ENCODE measurements at places on chromosomes 16 and 17.

DNA sequence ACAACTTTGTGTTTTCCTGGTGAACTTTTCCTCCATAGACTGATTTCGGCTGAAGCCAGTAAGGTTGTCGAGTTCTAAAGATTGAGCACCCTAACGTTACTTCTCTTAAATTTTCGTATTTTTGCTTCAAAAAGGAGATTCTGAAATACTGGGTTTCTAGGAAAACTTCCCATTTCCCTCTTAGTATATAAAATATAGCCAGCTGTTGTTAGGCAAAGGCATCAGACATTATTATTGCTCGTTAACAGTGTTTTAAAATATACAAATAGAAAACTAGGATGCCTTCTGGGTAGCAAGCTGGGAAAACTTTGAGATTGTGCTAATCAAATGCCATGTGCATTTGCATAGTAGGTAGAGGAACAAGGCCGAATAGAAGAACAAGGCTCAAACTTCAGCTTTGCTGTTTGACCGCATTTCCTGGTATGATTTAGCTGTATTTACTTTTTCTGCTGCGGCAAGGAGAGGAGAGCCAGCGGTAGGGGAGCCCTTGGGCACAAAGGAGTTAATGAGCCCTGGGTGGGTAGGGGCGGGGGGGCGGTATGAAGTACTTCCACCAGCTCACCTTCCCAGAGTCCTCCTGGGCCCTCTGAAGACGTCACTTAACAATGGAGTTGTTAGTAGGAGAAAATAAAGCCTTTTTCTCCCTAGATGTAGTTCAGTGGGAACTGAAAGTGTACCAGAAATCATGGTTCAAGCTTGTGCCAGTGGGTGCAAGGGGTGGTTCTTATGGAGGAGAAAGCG lies 151.9 kb downstream of the MSI2 start:
- DNase-seq = no peak

DNA sequence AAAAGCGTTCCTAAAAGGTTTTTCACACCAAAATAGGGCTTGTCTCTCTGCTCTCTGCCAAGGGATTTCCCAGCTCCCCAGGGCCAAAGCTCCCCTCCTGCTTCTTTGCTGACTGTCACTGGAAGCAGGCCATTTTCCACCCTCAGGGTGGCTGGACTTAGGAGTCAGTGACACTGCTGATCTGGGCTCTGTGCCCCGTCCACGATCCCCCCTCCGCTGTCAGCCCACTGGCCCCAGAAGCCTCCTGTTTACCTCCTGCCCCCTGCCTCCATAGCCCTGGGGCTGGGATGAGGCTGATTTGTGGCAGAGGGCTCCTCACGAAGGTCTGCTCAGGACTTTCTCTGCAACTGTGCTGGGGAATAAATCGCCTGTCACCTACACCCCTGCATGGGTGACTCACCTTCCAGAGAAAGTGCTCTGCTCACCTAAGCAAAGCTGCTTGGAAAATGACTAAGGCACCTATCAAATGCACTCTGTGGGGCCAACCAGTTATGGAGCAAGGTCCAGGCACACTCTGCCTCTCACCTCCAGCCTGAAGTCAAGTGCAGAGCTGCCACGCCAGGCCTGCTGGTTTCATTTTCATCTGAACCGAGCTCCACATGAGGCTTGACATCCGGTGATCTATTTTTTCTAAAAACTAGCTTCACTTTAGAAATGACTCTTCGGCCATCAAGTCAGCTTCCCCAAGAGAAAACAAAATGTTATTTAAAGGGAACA lies 4.9 kb downstream of the MAP3K14 start:
- no peak for DNase-seq

DNA sequence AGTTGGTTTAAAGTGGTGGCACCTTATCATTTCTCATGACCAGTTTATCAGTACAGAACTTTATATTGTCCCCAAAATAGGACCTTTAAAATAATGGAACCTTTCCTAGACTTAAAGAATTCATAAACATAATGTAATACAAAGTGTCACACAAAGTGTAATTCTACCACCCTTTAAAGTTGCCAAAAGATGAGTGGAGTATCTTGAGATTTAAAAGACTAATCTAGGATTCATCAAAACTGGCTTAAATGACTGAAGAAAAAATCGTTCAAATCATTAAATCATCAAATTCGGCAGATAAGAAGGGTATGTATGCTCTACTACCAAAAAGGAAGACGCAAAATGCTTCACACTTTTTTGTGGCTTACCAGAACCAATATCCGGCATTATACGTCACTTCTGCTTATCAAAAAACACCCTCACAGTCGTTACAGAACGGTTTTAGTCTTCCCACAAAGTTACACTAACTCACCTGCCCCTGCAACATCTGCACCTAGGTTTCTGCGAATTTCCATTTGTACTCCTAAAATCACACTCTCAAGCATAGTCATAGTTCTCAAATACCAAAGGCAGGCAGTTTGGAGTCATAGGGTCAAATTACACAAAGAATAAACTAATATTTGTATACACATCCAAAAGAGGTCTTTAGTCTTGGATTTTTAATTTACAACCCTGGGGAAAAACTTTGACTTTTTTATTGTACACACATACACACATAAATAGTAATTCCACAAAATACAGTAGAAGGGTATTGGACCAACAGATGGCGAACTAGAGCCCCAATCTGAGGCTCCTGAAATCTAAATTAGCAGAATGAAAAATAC lies 1.4 kb upstream of the KANSL1 start:
- DNase-seq = no peak

DNA sequence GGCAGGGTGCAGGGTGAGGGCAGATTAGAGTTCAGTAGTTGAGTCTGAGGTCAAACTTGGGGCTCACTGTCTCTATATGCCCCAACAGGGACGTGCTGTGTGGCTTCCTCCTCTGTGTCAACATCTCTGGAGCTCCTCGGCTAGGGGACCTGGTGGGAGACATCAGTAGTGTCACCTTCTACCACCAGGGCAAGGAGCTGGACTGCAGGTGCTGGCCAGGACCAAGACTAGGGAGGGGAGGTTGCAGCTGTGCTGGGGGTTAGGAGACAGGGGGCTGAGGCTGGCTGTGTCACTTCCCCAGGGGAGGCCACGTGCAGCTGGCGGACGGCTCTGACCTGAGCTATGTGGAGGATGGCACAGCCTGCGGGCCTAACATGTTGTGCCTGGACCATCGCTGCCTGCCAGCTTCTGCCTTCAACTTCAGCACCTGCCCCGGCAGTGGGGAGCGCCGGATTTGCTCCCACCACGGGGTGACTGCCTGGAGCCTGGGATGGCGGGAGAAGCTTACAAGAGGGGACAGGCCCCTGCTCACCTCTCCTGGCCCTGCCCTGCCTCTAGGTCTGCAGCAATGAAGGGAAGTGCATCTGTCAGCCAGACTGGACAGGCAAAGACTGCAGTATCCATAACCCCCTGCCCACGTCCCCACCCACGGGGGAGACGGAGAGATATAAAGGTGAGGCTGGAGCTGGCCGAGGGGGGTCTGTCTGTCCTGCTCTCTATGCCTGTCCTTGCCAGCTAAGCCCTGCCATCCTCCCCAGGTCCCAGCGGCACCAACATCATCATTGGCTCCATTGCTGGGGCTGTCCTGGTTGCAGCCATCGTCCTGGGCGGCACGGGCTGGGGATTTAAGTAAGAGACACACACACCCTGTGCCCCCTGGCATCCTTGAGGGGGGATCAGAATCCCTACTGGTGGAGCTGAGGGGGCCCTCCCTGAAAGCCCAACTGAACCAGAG lies 18.9 kb downstream of the ADAM11 start:
- DNase-seq = no peak

DNA sequence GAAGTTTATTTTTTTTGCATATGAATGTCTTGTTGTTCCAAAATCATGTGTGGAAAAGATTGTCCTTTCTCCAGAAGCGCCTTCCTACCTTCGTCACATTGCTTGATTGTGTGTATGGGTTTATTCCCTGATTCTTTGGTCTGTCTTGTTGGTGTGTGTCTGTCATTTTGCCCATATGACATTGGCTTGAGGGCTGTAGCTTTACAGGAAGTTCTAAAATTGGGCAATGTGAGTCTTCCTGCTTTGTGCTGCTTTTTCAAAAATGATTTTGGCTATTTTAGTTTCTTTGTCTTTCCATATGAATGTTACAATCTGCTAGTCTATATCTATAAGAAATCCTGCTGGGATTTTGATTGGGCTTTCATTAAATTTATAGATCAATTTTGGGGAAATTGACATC lies 217.2 kb downstream of the SNX29 start:
- DNase-seq = no peak

DNA sequence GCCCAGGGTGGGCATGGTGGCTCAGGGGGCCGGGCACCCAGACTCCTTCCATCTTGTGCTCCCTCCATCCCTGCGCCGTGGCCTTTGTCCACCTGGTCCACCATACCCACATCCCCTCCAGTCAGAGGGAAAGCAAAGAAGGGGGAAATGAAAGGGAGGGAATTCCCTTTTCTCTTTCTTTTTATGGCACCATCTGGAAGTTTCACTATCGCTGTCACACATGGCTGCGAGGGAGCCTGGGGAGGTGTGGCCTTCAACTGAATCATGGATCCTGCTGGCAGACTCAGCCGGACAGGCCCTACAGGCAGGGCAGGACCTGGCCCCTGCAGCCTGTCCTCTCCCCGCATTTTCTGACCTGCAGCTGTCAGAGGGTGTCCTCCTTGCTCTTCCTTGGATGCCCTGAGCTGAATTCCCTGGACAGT lies 6.2 kb downstream of the SLC12A3 start:
- no peak for DNase-seq

DNA sequence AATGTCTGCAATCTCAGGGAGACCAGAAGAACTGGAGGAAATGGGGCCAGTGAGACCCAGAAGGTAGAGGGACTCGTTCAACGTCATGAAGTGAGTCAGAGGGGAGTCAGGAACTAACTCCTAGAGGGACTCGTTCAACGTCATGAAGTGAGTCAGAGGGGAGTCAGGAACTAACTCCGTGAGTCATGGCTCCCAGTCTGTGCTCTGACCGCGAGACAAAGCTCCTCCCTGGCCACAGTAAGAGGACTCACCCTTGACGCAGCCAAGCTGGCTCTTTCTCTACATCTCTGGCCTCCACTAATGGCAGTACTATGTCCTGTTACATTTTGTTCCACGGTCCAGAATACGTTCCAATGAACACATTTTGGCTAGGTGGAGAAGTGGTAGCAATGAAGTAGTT lies 902.5 kb downstream of the KCNJ2 start:
- DNase-seq = peak; percentile 72

- peak; percentile 22 for DNase-seq
Measured at GRCh38 chr17:31448467-31449077, 57.1 kb downstream of the RAB11FIP4 start.

DNA sequence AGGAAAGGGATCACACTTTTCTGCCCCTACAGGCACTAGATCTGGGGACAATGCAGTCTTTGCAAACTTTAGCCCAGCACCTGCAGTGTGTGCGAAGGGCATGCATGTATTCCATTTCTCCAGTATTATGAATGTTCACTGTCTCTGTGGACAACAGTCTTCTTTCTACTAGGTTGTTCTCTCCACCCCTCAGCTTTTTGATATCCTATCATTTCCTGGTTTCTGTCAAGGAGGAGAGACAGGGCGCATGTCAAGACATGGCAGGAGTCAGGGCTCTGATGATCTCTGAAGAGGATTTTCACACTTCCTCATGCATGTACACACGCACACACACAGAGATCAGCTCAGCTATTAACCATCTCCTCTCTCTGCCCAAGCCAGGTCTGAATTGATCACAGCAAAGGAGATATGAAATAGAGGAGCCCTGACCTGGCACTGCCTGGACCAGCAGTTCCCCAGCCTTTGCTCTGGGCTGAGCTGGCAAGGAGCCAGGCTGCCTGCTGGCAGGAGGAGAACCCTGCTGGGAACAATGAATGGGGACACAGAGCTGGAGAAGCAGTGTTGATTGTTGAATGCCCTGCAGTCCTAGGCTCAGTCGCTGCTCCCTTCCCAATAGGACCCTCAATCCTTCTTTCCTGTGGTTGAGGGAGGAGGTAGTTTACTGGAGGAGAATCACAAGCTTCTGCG lies 2.6 kb downstream of the GPR179 start:
- no peak for DNase-seq

- DNase-seq = no peak
Measured at GRCh38 chr16:12793865-12794240, 9.8 kb downstream of the CPPED1 start.

Measured in GM04503 (cell line).